Sciatic nerve (tissue), 2 donors: ENCODE measurements at places on chromosomes 7 and 10. TPM values are rescaled to one million over a fixed set of nuclear protein-coding genes. Genes with fewer than 3 reads are reported as not detected.

LRRTM3 gene
- total RNA-seq, result 0.31 TPM

OR2A7 gene
- total RNA-seq, result 3.7 TPM

PTPRZ1 gene
- total RNA-seq, result 8.8 TPM

TNRC18 gene
- total RNA-seq, result 107 TPM

GRCh38 chr10:19041171-19041570 lies 7.4 kb upstream of the MALRD1 start:
- DNase-seq, result no peak

- no peak for DNase-seq
These were observed 56.7 kb downstream of the NPY start for GRCh38 chr7:24340727-24341126.

- no peak for DNase-seq
These were observed 15.6 kb upstream of the FXYD4 start for GRCh38 chr10:43355749-43356371.

GRCh38 chr7:70512144-70512543 lies 619.8 kb upstream of the GALNT17 start:
- DNase-seq, result no peak

- no peak for DNase-seq
These were observed 135.3 kb upstream of the FAM3C start for GRCh38 chr7:121531175-121532070.

- DNase-seq, result no peak
These were observed 345.1 kb downstream of the RNLS start for GRCh38 chr10:88237896-88238614.

GRCh38 chr7:96359876-96360275 lies 38.0 kb upstream of the SLC25A13 start:
- DNase-seq, result no peak
